GM12878 (cell line): ENCODE measurements at places on chromosomes 3 and 15.

DNA sequence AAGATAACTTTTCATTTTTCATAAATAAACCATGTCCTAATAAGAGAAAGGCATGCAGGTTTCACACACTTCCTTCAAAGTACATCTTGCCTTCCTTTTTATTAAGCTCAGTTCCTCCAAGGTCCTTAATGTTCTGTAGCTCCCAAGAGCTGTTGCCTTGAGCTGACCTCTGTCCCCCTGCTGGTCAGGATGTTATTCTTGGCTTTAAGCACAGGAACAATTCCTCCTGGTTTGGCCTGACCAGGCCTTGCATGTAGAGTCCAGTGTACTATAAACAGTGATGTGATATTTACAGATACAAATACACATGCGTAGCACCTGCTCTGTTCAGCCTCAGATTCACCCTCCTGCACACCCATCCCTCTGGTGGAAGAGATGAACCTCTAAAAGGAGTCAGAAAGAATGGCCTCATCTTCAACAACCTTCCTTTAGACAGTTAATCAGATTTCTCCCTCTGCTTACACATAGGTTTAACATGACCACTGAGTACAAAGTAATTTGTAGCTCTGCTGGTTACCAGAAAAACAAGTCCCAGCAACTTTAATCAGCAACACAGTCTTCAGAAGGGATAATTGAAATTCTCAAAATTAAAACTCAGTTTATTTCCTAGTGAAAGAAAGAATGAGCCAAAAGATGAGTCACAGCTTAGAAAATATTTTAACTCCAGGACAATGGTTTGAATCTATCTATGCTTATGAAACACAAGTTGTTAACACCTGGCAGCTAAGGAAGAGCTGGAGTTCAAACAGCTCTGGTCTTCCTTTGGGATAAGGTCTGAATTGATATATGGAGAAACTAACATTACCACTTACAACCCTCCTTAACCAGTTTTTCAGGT lies 46.5 kb downstream of the PTPN9 start:
- DNase-seq, result no peak

DNA sequence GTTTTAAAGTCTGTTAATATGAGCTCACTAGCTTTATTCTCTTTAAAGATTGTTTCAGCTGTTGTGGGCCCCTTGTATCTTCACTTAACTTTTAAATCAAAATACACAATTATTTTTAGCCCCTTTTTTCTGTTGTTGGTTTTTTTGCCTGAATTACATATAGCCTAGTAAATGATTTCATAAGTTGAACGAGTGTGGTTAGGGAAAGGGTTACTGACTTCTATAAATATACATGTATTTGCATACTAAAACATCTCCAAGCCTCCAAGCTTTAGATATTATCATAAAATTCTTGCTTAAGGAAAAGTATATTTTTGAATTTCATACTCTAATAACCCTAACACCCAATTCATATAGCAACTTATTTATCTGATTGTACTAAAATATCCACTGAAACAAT lies 73.2 kb upstream of the ARL6 start:
- DNase-seq, result no peak

DNA sequence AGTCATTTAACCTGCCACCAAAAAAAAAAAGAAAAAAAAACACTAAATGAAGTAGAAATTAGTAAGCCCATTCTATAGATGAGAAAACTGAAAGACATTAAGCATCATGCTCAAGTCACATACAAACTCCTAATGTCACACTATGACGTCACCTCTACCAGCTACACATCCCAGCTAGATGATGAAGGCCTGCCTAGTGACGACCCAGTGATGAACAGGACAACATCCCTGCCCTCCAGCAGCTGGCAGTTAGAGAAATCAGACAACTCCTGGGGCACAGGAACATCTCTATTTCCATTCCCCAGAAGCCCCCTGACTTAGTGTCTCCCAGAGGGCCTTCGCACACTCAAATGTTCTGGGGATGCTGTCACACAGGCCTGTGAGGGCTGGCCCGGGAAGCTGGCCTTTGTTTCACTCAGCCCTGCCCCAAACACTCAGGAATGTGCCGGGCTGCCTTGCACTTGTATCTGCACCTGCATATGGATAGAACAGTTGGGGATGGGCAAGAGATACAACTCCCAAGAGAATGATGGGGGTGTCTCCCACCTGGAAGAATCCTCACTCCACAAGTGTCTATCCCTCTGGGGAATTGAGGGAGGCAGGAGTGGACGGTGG lies 7.0 kb upstream of the HAPLN3 start:
- DNase-seq, result no peak

- DNase-seq, result no peak
Observed at GRCh38 chr3:175212896-175213295, 353.8 kb downstream of the NAALADL2 start.

DNA sequence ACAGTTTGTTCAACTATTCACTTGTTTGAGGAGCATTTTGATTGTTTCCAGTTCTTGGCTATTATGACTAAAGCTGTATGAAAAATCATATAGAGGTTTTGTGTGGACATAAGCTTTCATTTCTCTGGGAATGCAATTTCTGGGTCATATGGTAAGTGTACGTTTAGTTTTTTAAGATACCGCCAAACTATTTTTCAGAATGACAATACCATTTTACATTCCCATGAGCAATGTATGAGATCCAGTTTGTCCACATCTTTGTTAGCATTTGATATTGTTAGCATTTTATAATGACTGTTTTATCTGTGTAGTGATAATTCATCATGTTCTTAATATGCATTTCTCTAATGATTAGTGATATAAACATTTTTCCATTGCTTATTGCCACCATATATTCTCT lies 258.7 kb upstream of the CTNNB1 start:
- DNase-seq, result no peak

DNA sequence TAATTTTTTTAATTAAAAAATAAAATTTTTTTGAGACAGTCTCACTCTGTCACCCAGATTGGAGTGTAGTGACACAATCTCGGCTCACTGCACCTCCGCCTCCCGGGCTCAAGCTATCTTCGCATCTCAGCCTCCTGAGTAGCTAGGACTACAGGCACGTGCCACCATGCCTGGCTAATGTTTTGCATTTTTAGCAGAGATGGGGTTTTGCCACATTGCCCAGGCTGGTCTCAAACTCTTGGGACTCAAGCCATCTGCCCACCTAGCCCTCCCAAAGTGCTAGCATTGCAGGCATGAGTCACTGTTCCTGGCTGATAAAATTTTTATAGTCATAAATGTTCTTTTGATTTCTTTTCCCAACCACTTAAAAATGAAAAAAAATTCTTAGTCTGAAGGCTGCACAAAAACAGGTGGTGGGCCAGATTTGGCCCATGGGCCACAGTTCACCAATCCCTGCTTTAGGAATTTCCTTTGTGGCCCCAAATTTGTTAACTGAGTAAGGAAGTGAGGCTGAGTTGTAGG lies 9.2 kb downstream of the UBA5 start:
- DNase-seq, result no peak

DNA sequence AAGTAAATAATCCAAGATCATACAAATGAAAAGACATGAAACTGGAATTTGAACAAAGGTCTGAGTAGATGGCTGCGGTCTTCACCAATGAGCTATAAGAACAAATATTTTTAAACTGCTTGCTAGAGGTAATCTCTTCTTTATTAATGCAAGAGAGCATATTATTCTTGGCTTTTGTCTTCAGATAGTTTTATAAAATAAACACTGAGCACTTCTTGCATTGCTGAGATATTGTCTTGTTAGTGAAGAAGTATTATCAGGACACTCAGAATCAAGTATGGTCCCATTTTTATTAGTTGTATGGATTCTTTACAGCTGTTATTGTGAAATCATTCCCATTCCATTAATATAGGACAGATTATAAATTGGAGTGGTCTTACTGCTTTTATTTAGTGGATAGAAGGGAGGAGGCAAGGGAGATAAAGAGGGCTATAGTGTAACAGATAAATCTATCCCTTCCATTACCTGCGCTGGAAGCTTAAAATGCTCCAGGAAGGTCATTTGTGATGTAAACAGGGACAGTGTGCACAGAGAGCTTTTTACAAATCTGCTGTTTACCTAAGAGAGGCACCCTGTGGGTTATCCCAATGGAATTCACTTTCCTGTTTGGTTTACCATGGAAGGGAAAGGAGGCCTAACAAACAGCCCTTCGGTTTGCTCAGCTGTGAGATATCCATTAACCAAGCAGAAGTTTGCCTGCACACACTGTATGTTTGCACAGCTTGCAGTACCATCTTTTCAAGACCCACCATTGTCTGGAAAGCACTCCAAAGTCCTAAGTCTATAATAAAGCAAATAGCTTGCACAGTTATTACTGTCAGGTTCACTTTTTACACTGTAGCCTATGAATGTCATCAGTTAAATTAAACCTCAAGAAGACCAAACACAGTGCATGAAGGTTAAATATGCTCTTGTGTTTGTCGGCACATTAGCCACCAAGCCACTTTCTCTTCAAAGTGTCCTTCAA lies 347.7 kb upstream of the TGFBR2 start:
- DNase-seq, result no peak

DNA sequence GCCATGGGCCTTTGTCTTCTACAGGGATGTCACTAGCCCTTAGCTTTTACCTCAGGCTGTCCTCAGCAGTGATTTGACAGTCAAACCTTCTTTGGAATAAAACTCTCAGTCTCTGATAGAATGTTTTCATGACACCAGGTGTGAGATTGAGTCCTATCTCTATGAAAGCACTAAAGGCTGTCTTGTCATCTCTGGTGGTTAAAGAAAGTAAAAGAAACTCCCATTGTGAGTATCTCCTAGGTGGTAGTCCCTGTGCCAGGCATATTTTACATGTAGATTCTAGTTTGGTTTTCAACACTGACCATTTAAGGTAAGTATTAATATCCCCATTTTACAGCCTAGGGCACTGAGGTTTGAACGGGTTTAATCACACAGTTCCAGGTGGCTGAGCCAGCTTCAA lies 360.2 kb downstream of the CHST2 start:
- no peak for DNase-seq
